T follicular helper cell (primary cell): ENCODE measurements at places on chromosomes 4 and X.

DNA sequence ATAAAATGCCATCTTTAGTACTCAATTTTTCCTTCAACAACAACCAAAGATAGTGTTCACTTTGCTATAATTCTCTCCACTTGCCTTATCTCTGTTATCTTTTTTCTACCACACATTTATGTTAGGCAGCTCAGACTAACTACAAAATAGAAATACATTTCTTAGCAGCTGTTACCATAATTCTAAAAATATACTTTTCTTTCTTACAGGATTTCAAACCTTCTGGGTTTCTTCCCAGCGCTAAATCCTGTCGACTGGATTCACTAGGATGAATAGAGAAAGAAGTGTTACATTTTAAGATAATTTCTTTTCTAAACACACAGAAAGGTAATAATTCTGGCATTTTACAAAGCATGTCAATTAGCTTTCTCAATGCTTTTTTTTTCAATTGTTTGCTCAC is 105.5 kb upstream of the GK2 start:
- no peak for DNase-seq

GRCh38 chr4:142728233-142728632 is 117.9 kb downstream of the INPP4B start:
- no peak for DNase-seq

DNA sequence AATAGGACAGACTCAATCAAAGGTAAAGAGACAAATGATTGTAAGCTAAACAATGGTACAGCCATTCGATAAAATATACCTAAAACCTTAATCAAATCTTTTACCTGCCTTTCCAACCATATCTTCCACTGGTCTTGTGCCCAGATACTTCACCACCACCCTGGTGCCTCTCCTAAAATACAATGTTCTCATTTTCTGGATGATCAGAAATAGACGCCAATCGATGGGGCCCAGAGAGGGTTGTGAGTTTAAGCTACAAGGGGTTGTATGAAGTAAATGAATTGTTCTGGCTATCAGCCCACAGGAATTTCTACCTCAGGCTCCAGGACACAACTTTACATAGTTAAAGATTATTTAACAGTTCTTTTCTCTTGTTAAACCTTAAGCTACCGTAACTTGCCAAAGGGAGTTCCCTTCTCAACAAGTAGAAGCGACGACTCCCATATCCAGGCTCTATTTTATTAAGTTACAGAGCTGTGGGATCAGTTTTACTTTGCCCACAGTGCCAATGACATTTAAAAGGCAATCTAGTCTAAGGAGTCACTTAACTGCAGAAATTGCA is 99.1 kb downstream of the CHRNA9 start:
- no peak for DNase-seq

DNA sequence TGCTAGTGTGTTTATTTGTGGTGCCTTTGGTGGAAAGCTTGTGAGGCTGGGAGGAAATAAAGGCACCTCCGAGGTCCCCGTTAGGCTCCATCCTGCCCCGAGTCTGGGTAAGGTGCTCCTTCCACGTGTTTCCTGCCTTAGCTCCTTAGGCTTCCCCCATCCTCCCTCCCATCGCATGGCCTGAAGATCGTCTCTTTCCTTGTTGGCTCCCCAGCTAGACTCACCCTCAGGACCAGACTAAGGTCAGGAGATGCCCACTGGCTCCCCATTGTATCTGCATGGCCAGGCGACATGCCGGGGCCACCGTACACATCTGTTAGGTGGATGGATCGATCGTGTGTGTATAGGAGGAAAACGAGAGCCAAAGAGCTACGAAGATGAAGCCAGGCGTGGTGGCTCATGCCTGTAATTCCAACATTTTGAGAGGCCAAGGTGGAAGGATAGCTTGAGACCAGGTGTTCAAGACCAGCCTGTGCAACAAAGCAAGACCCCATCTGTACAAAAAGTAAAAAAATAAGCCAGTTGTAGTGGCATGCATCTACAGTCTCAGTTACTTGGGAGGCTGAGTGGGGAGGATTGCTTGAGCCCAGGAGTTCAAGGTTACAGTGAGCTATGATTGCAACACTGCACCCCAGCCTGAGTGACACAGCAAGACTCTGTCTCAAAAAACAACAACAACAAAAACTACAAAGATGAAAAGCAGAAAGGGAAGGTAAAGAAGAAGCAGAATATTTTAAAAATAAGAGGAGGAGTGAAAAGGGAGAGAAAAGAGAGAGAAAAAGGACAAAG is 53.7 kb downstream of the SEPSECS start:
- no peak for DNase-seq
